ENCODE measurements at places on chromosomes 1 and 21.

DNA sequence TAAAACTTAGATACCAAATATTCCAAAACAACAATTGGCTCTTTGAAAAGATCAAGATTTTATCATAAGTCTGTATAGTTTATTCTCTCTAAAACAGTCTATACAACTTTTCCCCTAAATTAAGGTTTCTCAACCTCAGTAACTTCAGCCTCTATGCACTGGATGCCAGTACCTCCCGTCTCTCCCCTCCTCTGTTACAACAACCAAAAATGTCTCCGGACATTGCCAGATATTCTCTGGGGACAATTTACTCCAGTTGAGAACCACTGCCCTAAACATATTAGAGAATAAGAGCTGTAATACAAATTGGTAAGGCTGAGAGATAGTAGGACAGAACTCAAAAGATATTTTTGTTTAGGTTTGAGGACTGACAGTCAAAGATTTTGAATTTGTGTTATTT, 71.6 kb downstream of the TMEM200B start:
- DNase-seq, result no peak

DNA sequence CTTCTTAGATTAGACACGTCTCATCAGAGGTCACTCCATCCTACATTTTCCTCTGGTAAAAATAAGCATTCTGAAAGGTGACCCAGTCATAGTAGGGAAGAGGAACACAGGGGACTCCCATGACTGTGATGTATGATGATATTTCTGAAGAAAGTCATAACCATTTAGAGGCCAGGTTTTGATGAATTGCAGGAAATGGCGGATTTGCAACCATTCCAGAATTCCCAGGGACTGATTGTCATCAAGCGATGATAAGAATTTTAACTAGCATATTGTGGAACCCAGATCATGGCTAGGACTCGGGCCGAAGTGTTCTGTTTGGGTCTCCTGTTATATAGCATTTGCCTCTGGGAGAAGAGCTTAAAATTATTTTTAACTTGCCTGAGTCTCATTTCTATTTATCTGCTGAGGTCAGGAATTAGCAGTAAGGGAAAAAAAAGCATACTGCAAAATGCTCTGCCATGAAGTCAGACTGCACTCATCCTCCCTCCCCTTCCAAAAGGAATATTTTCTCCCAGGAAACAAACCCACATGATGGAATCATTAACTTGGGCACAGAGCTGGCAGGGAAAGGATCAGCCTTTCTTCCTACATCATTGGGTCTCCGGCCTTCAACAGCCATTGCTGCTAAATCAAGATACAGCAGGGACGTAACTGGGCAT, 286.7 kb downstream of the HLX start:
- no peak for DNase-seq

GRCh38 chr1:167165219-167165618, 55.5 kb upstream of the POU2F1 start:
- no peak for DNase-seq

DNA sequence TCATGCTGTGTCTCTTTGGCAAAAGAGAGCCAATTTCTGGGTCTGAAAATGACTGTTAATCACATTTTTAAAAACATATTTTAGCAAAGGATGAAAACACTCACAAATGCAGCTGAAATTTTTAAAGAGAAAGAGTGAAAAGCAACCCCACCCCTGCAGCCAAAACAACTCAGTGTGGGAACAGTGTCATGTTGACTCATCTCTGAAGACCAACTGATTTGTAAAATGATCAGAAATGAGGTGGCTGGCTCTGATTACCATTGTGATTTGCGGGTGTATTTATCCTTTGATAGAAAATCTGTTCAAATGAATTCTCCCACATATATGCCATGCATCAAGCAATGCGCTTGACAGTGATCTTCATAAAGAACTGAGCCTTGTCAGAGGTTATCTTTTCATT, 287.0 kb upstream of the ESRRG start:
- DNase-seq, result no peak

DNA sequence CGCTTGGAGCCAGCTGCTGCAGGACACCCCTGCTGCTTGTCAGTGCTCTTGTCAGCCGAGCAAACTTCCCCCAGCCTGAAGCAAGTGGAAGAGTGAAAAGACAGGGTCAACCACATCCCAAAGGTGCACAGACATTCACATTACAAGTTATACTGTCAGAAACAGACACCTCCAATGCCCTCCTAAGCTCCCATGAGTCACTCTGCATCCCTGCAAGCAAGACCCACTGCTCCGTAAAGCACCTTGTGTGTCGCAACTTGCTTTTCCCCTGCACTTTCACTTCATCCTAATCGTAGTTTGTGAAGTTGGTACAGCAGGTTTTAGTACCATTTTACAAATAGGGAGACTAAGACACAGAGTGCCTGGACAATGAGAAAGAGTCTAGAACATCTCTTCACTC, 51.1 kb downstream of the KCNH1 start:
- DNase-seq, result no peak

Measured in stimulated activated CD8-positive, alpha-beta memory T cell treated with anti-CD3 and anti-CD28 coated beads, Interleukin-7, amount 100 ng/mL, for 4 hours (primary cell).